ENCODE measurements at places on chromosomes 3 and 15. TPM values are rescaled to one million over a fixed set of nuclear protein-coding genes. Genes with fewer than 3 reads are reported as not detected.

- no peak overlapping the region for H3K4me3 ChIP-seq
- no peaks in the 10 kb centered on the region for H3K27me3 ChIP-seq
- DNase-seq, result peak; percentile 74
- H3K27ac ChIP-seq, result peak overlapping the region; percentile 89
These were observed 45.6 kb downstream of the DNASE1L3 start for GRCh38 chr3:58164906-58165821.

DNA sequence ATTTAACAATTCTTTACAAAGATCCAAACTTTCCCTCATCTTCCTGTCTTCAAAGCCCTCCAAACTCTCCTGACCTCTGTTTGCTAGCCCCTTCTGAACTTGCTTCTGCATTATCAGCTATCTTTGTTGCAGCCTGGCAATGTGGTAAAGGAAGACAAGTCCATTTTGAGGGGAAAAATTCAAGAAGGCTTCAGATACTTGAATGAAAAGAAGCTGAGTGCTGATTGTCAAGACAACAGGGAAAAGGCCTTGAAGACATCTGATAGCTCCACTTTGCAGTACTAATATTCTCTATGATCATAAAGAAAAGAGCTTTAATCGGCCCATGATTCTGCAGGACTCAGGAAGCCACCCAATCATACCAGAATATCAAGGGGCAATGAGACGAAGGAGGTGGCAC lies 91.8 kb downstream of the LMLN start:
- no peak overlapping the region for H3K4me3 ChIP-seq
- H3K27ac ChIP-seq, result no peak overlapping the region
- H3K36me3 ChIP-seq, result no peaks in the 10 kb centered on the region
- no peaks in the 10 kb centered on the region for H3K27me3 ChIP-seq

DNA sequence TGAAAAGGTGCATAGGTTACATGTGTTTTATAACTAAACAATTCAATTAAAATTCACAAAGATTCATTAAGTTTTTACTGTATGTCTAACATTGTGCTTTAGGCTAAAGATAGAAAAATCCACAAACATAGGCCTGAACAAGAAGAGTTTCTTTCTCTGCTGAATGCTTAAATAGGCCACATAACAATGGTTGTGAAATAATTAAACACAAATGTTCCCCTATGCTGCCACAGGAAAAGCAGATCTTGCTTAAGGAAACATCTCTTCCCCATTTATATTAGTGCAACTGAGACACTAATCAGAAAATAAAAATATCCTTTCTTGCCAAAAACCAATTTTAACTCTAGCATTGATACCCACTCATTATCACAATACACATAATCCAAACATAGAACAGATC lies 725.4 kb upstream of the DPPA4 start:
- no peaks in the 10 kb centered on the region for H3K36me3 ChIP-seq
- no peaks in the 10 kb centered on the region for H3K4me1 ChIP-seq
- DNase-seq, result no peak
- no peaks in the 10 kb centered on the region for H3K27me3 ChIP-seq

- no peaks in the 10 kb centered on the region for H3K36me3 ChIP-seq
- H3K4me3 ChIP-seq, result peak overlapping the region; percentile 95
- H3K4me1 ChIP-seq, result peaks cover 53% of the 10 kb centered on the region
- DNase-seq, result peak; percentile 68
These were observed 753 bp downstream of the ITGB5 start for GRCh38 chr3:124886168-124887056.

GRCh38 chr15:39535466-39535865 lies 45.4 kb upstream of the THBS1 start:
- H3K27ac ChIP-seq, result no peak overlapping the region
- H3K27me3 ChIP-seq, result no peaks in the 10 kb centered on the region

The TMF1 gene
- total RNA-seq, result 14.6 TPM

The SCG5 gene
- 69.4 TPM for total RNA-seq

The PLAAT1 gene
- total RNA-seq, result 5.0 TPM

The SLC6A1 gene
- total RNA-seq, result 0.52 TPM

The ACAN gene
- 0.34 TPM for total RNA-seq

All from neural progenitor cell (in vitro differentiated cells).